Caki2 (cell line): ENCODE measurements at places on chromosomes 7 and 10. TPM values are rescaled to one million over a fixed set of nuclear protein-coding genes. Genes with fewer than 3 reads are reported as not detected.
A peak's percentile ranks its signal among the peaks of the same experiment; 100 is the strongest.

DNA sequence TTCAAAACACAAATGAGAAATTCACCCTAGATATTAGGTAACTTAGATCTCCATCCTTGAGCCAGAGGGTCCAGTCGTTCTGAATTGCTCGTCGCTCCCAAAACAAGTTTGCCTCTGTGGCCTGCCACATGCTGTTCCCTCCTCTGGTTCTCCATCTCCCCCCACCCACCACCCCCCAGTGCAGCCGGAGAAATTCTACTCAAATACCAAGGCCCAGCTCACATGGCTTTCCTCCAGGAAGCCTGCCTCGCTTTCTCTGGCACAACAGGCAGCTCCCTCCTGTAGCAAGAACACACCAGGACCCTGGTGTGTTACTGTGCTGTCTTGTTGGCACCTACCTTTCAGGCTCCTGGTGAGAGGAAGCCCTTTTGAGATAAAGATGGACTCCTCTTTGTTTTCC is 52.7 kb upstream of the C10orf90 start:
- DNase-seq: no peak

DNA sequence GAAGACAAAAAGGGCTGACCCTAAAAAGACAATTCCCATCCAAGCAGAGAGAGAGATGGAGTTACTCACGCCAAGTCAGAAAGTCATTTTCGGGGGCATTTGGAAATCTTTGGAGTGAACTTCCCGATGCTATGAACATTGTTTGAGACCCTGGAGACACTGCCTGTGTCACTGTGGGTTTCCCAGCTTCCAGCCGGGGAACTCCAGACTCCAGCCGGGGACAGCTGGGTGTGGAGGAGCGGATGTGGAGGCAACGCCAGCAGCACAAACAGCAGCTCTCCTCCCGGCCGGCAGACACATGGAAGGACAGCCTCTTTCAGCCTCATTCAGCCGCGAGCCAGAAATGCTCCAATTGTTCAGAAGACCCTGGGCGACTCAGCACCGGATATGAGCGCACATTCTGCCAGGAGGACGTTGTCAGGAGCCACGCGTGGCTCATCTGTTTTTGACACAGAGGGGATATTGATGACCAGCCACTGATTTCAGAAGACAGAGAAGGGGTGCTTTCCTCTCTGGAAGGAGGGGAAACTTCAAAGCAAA is 97.6 kb downstream of the PRPF18 start:
- DNase-seq: no peak

DNA sequence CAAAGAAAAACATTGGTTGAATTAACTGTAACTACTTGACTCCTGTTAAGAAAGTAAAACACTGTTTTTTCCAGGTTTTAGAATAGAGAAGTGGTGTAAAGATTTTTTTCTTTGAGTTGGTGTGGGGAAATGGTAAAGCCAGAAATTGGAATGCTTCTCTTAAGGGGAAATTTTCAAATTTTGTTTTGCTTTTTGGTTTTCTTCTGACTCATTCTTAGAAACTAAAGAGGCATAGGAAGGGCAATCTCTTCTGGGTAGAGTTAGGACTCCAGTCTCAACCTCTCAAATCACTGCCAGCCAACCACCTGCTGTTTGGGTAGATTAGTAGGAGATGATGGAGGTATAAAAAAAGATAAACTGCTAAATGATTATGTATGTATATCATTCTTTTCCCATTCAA is 47.7 kb upstream of the STRIP2 start:
- DNase-seq: no peak

DNA sequence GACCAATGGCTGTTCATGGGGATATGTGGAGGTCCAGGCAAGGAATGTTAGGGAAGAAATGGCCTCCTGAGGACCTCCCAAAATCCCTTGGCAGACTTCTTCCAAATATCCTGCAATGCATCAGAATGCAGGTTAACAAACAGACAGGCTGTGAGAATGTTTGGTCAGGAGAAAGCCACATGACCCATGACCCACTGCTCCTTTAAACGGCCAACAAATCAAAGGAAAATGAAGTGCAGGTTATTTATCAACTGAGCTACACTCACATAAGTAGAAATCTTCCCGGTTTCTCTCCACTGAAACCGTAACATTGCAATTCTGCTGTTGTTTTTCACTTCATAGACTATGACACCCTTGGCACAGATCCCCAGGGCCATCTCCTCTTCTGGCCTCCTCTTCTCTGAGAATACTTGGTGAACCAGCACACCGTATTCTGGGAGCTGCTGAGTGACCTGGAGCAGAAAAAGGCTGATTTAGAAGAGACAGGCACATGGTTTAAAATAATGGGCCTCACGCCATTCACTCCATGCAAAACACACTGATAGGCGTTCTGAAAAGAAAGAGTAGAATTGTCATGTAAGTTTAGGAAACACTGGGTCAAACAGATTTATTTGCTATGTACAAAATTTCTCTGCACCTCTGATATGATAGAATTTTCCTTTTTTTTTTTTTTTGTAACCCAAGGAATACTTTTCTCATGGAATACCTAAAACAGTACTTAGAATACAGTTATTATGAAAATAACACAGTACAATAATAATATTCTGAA is 67.8 kb downstream of the FRMPD2 start:
- peak; percentile 43 for DNase-seq

DNA sequence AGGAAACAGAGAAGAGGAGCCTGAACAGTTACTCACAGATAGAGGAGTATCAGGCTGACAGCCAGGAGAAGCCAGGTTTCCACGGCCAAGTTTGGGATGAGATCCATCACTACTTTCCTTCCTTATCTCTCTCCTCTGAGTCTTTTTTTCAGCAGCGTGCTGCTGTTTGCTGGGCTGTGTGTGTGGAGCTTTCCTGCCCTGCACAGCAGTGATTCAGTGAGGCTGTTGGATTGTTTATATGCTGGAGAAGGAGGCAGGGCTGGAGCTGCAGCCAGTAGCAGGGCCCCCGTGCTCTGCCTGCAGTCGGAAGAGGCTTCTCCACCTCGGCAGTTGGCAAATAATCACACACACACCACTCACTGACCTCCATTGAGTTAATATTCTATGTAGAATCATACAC is at the start of gene CYP3A7:
TSS of gene CYP3A7 (minus strand) at position 210 of the 400 bp plus-strand sequence. CDS start at position 107, 103 bp downstream.
- no peak for DNase-seq

DNA sequence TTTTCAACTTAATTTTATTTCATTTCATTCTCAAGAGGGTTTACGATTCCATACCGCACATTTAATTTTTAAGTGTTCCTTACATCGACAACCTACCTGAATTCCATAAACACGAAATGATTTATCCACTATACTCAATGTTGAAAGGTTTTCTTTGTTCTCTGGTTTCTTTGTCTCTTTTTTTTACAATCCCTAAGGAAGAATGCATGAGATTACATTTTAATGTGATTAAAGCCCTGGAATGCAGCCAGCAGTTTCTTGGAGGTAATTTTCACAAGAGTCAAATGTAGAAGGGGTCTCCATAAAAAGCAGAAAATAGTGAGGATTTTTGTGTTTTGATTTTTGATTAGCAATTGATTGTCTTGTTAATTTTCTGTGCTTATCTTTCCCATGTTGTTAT is 59.2 kb upstream of the ADCY1 start:
- DNase-seq: no peak

DNA sequence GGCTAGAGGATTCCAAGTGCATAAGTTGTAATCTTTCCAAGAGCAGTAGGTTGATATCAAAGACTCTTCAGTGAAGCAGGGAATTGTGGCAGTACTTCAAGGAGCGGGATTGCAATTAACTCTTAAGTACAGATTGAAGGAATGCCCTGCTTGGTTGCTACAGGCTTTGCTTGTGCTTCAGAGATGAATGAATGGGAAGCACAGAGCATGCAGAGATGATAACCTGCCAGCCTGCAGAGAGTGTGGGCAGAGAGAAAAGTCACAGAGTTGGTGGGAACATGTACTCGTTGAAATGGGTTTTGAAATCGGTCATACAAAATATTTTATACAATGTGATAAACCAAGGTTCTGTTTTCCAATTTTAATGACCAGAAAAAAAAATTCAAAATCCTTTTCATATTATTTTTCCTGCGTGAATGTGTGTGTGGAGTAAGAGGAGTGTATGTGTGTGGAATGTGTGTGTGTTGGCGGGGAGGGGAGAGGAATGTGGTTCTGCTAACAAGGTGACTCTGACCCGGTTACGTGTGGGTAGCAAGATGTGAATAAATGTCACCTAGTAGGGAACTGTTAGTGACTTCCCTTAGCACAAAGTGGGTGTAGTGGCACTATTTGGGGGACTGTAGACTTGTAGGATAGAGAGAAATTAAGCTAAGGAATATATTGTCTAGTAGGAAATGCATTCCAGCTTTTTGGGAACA is 697.8 kb downstream of the GATA3 start:
- no peak for DNase-seq

Gene ECHDC3
- total RNA-seq: 29.5 and 36.8 TPM in 2 replicates

Gene SPDYE1
- total RNA-seq: not detected in 2 replicates

Gene GRID2IP
- total RNA-seq: not detected in 2 replicates
